ENCODE measurements at places on chromosomes 3 and 15.

- no peak for DNase-seq
Measured at GRCh38 chr3:141489203-141489602, 2.4 kb downstream of the RASA2 start.

DNA sequence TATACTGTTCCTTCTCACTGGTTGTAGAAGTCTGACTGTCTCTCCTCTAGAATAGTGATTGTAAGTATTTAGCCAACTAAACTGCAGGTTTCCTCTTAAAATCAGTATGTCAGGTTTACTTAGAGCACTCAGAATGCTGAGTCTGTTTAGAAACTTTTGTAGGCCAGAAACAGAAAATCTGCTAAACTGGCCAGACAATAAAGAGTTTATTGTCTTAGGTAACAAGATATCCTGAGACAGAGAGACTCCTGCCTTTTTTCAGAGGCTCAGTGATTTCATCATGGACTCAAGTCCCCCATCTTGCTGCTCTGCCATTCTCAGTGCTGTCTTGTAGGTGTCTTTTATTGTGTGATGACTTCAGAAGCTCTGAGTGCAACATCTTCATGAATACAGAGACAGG is 279.0 kb downstream of the MFSD1 start:
- no peak for DNase-seq

DNA sequence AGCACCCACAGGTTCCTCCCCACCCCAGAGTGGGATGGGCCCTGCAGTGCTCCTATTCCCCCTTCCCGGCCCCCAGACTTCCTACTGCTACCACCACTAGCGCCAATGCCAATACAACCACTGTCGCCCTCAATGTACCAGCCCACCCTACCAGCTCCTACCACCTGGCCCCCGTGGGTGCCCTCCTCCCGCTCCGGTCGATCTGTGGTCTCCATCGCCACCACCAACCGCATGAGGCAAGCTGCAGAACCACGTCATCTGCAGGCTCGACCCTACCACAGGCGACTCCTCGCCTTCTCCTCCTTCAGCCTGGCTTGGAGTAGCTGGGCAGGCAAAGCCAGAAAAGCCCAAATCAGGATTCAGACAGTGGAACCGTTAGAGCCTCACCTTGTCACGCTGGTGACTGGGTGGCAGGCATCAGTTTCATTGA is 179.3 kb downstream of the POTEB3 start:
- DNase-seq: no peak

DNA sequence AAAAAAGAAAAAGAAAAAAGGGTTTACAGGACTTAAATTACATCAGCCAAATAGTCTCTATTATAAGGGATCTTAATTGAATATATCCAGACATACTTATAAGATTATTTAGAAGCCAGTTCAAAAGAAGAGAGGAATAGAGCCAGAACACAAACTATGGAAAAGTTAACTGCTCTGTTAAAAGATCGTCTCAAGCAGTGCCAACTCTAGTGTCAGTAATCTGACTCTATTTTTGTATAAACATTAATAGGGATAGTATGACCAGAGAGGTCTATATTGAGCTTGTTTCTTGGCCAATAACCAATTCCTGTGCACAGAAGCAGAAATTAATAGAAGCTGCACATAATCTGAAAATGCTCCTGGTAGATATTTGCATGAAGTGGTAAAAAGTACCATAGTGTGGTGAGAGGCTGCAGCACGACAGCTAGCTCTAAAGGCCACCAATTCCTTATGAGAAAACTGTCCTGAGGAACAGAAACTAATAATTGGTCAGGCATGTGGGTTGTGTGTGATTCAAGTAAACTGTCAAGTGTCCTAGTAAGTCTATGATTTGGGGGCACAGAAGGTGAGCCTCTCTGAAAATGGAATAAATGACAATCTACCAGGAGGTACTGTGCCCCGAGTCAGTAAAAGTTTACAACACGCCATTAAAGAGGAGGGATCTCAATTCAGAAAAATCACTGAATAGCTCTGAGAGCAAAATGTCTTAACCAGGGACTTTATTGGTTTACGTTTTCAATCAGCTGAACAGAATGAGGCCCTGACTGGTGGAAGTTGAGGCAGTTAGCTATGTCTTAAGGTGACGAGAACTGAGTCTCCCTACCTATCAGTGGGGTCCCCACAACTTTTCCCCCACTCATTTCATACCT is 51.5 kb upstream of the NANOGP8 start:
- DNase-seq: no peak

DNA sequence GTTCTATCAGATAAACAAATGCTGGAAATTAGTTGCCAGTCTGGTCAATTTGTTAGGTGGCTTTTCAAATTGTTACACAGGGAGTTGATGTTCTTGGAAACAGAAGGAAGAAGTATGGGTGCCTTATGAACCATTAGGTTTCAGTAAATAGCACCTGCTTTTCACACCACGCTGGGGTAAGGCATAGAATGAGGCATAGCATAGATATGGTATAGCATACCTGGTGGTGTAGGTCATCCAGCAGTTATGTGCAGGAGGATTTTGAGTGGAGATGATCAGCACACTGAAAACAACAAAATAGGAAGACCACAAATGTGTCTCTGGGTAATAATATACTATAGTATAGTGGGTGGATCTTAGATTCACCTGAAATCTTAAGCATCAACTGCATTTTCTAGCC is 121.4 kb downstream of the GMPS start:
- no peak for DNase-seq

GRCh38 chr15:68492855-68493254 is 60.9 kb upstream of the ITGA11 start:
- no peak for DNase-seq

- DNase-seq: no peak
Measured at GRCh38 chr15:41483115-41483514, 10.6 kb upstream of the ITPKA start.

GRCh38 chr15:69653306-69653705 is 200.7 kb downstream of the RPLP1 start:
- DNase-seq: no peak

DNA sequence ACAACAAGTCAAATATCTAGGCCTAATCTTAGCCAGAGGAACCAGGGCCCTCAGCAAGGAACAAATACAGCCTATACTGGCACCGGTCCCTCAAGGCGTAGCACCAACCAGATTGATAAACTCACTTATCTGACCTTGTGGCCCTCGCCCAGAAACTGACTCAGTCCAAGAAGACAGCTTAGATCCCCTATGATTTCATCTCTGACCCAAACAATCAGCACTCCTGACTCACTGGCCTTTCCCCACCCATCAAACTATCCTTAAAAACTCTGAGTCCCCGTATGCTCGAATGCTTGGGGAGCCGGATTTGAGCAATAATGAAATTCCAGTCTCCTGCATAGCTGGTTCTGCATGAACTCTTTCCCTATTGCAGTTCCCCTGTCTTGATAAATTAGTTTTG is 1.6 kb upstream of the SORD start:
- no peak for DNase-seq

DNA sequence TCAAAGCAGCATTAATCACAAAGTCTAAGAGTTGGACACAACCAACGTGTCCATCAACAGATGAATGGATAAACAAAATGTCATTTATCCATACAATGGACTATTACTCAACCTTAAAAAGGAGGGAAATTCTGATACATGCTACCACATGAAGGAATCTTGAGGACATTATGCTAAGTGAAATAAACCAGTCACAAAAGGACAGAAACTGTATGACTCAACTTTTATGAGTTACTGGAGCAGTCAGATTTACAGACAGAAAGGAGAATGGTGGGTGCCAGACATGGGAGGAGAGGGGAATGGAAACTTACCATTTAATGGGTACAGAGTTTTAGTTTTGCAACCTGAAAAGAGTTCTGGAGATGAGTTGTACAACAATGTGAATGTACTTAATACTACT is 43.0 kb upstream of the SEC13 start:
- no peak for DNase-seq

DNA sequence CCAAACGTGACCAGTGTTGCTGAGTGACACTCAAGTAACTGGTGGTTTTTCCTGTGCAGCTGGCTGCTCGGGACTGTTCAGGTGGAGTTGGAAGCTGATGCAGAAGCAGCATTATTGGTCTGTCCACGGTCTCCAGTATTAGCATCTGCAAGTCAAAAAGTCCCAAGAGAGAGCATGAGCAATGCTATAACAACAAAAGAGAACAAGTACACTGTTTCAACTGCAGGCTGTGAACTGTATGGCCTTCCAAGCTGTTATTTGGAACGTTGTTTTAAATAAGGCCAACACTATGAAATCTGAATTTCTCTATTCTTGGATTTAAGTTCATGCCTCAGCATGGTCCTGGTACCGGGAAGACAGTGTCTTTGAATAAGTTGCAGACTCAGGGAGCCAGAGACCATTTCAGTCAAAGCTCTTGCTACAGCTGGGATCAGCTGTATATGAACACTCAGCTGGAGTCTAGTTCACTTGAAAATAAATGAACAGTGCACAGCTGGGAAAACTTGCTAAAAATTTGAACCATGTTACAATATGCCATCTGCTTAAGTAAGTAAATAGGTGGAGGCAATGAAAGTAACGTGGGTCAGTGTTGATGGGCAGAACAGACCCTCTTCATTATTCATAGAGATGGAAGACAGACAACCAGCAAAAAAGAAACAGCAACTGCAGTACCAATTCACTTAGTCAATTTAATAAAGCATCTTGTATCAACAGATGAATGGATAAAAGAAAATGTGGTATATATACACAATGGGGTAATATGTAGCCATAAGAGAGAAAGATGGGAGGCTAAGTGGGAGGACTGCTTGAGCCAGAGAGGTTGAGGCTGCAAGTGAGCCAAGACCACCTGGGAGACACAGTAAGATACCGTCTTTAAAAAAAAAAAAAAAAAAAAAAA is 45.1 kb downstream of the NR1I2 start:
- DNase-seq: no peak

DNA sequence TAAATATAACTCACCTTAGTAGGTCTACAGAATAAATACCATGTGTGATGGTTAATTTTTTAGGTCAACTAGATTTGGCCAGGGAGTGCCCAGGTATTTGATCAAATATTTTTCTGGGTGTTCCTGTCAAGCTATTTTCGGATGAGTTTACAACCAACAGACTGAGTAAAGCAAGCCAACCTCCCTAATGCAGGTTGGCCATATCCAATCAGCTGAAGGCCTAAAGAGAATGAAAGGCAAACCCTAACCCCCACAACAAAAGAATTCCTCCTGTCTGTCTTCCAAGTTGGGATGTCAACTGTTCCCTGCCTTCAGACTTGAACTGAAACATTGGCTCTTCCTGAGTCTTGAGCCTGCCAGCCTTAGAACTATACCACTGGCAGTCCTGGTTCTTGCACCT is 28.6 kb downstream of the TASOR start:
- DNase-seq: no peak

GRCh38 chr15:71997691-71998090 is 120.3 kb downstream of the MYO9A start:
- no peak for DNase-seq

- no peak for DNase-seq
Measured at GRCh38 chr3:126253072-126253471, 72.7 kb upstream of the ALDH1L1 start.

All from putamen (tissue), 1 donor.